Stimulated activated CD4-positive, alpha-beta T cell treated with anti-CD3 and anti-CD28 coated beads, Interleukin-15, amount 100 ng/mL, for 1 hour (primary cell): ENCODE measurements at places on chromosomes 16 and 17.

GRCh38 chr16:11824362-11824761, 27.0 kb downstream of the RSL1D1 start:
- no peak for DNase-seq

DNA sequence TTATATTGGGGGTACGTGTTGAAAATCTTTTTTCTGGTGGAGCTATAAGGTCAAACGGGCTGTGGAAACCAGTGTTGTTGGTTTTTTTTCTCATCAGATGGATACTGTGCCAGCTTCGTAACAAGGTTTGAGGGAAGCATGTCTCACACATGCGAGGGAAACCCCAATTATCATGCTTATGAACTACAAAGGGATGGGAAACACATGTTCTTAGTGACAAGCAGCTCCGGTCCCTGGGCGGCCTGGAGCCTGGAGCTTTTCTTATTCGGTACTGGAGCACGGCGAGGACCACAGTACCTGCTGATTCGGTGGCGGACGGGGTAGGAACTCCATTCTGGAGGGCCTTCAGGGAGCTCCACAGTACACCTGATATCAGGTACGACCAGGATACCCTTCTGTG, 12.5 kb downstream of the SLC43A2 start:
- DNase-seq, result no peak

- DNase-seq, result no peak
Measured at GRCh38 chr16:85474621-85475217, 138.4 kb upstream of the GSE1 start.

GRCh38 chr16:46607529-46607928, 13.7 kb downstream of the SHCBP1 start:
- DNase-seq, result no peak

DNA sequence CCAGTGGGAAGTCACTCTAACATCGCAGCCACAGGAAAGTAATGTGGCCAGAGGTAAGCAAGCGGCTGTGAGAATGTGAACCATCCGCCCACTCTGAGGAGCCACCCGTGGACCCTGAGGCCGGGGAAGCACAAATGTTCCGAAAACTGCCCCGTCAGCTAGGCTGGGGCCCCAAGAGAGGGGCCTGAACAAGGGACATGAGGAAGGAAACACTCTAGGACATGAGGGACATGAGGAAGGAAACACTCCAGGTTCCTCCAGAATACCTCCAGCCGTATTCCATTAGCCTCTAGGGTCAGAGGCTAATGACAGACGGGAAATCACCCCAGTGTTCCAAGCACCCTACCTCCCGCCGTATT, 317 bp downstream of the TEFM start:
- no peak for DNase-seq

DNA sequence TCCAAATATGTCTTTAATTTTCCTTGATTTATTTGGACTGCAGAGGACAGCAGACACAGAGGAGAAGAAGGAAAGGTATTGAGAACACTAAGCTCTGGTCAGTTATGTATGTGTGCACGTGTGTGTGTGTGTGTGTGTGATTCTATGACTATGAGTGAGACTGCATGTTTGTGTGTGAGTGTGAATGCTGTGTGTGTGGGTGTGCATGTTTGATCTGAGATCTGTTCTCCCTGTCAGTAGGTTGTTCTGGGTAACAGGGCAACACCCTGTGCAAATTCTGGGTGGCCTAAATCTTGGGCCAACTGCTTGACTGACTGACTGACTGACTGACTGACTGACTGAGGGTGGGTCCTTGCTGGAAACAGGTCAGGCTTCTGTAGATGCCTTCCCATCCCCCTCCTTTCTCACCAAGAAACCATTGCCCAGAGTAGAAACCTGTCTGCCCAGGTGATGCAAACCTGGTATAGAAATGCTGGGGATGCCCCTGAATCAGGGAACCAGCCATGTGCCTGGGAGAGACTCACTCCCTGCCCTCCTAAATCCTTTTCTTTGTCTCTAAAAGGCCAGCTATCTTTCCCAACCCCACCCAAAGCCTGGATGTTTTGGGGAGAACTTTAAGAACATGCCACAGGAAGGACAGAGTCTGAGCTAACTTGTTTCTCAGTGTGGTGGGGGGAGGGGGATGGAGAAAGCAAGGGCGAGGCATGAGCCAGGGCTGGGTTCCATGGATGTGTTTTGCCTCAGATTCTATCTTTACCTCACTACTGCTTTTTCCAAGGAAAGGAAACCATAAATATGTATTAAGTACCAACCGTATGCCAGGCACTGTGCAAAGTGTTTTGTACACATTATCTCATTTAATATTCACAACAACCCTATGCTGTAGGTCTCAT, 4.5 kb upstream of the NR1D1 start:
- DNase-seq, result no peak
